Activated T-helper 2 cell treated with anti-CD3 and anti-CD28 coated beads, Interferon-gamma antibody, Interleukin-2, Interleukin-4, amounts not matched to agents 10 μg/mL and 5 μg/mL and 100 μg/mL, durations not matched to agents 14 hours and 24 hours and 36 hours (primary cell): ENCODE measurements at places on chromosomes 16 and 17. TPM values are rescaled to one million over a fixed set of nuclear protein-coding genes. Genes with fewer than 3 reads are reported as not detected.

- peaks cover 4% of the 10 kb centered on the region for H3K4me1 ChIP-seq
- no peaks in the 10 kb centered on the region for H3K36me3 ChIP-seq
- H3K4me3 ChIP-seq: no peak overlapping the region
- H3K27me3 ChIP-seq: peaks cover 4% of the 10 kb centered on the region
- no peak overlapping the region for H3K27ac ChIP-seq
Observed at GRCh38 chr17:73429440-73430164, 117.8 kb upstream of the CDC42EP4 start.

GRCh38 chr17:77909236-77909635 is 49.3 kb upstream of the TNRC6C start:
- H3K27me3 ChIP-seq: peaks cover 27% of the 10 kb centered on the region
- H3K27ac ChIP-seq: no peak overlapping the region
- DNase-seq: no peak
- H3K36me3 ChIP-seq: no peaks in the 10 kb centered on the region
- no peak overlapping the region for H3K4me3 ChIP-seq
- no peaks in the 10 kb centered on the region for H3K4me1 ChIP-seq

GRCh38 chr16:69833357-69834282 is 71.5 kb downstream of the WWP2 start:
- H3K27me3 ChIP-seq: no peaks in the 10 kb centered on the region

- no peak overlapping the region for H3K4me3 ChIP-seq
- DNase-seq: no peak
- no peaks in the 10 kb centered on the region for H3K27me3 ChIP-seq
- H3K36me3 ChIP-seq: no peaks in the 10 kb centered on the region
- H3K27ac ChIP-seq: no peak overlapping the region
- no peaks in the 10 kb centered on the region for H3K4me1 ChIP-seq
Observed at GRCh38 chr17:33529816-33530215, 236.7 kb upstream of the ASIC2 start.

GRCh38 chr16:57512296-57513001 is 23.9 kb downstream of the CCDC102A start:
- no peak for DNase-seq
- H3K4me3 ChIP-seq: no peak overlapping the region
- no peak overlapping the region for H3K27ac ChIP-seq
- no peaks in the 10 kb centered on the region for H3K27me3 ChIP-seq

GRCh38 chr16:69471121-69471520 is 46.7 kb downstream of the CYB5B start:
- no peak overlapping the region for H3K4me3 ChIP-seq
- peak overlapping the region; percentile 42 for H3K27ac ChIP-seq
- H3K36me3 ChIP-seq: peaks cover 14% of the 10 kb centered on the region
- no peak for DNase-seq
- H3K27me3 ChIP-seq: no peaks in the 10 kb centered on the region

DNA sequence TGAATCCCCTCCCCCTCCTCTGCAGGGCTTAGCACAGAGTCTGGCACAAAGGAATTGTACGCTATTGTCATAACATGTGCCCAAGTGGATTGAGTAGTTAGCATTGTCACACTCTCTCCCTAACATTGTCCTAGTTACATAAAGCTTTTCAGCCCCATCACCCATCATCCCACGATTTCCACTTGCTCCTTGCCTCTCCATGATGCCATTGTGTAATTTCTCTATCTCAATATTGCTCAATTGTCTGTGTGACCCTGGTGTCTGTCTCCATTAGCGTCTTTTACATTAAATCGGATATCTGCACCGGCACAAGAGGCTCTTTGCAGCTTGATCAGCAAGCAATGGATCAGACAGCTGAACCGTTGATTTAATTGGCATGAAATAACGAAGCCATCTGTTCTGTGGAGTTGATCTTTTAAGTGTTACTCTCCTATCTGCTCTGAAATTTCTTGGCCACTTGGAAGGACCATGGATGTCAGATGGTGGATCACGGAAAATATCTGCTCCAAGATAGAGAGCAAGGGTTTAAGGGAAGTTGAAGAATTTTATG is 77.0 kb upstream of the HS3ST4 start:
- no peaks in the 10 kb centered on the region for H3K36me3 ChIP-seq
- no peaks in the 10 kb centered on the region for H3K4me1 ChIP-seq
- H3K27me3 ChIP-seq: no peaks in the 10 kb centered on the region
- no peak overlapping the region for H3K27ac ChIP-seq

DNA sequence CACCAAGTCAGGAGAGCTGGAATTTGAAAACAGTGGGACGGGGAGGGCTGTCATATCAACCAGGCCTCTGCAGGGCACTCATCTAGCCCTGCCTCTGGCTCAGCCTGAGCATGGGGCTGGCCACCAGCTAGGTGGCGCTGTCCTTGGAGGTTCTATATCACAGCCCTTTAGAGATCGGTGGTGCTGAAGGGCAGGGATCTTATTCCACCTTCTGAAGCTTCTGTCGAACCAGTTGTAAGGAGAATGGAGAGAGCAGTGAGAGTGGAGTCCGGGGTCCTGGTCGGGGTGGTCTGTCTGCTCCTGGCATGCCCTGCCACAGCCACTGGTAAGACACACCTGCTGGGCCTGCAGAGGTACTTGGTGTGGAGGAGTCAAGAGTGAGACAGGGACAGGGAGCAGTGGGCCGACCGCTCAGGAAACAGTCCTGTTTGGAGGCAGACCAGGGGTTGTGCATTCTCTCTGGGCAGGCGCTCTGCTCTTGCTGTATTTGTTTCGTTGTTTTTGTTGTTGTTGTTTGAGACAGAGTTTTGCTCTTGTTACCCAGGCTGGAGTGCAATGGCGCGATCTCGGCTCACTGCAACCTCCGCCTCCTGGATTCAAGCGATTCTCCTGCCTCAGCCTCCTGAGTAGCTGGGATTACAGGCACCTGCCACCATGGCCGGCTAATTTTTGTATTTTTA is at the start of gene CES3:
Gene CES3, plus strand, starts transcription at position 202 of the 680 bp plus-strand sequence. Its CDS starts 42 bp downstream, at position 244.
- H3K4me3 ChIP-seq: peak within 1 kb of the TSS; percentile 82
- peak within 1 kb of the TSS; percentile 81 for H3K27ac ChIP-seq
- DNase-seq: peak; percentile 66
- peaks cover 21% of the 10 kb centered on the region for H3K4me1 ChIP-seq
- H3K36me3 ChIP-seq: no peaks in the 10 kb centered on the region
- H3K27me3 ChIP-seq: no peaks in the 10 kb centered on the region

- H3K27me3 ChIP-seq: peaks cover 2% of the 10 kb centered on the region
- H3K4me3 ChIP-seq: peak overlapping the region; percentile 8
- DNase-seq: no peak
- H3K27ac ChIP-seq: no peak overlapping the region
Observed at GRCh38 chr17:4901648-4902344, 1.1 kb downstream of the CHRNE start.

DNA sequence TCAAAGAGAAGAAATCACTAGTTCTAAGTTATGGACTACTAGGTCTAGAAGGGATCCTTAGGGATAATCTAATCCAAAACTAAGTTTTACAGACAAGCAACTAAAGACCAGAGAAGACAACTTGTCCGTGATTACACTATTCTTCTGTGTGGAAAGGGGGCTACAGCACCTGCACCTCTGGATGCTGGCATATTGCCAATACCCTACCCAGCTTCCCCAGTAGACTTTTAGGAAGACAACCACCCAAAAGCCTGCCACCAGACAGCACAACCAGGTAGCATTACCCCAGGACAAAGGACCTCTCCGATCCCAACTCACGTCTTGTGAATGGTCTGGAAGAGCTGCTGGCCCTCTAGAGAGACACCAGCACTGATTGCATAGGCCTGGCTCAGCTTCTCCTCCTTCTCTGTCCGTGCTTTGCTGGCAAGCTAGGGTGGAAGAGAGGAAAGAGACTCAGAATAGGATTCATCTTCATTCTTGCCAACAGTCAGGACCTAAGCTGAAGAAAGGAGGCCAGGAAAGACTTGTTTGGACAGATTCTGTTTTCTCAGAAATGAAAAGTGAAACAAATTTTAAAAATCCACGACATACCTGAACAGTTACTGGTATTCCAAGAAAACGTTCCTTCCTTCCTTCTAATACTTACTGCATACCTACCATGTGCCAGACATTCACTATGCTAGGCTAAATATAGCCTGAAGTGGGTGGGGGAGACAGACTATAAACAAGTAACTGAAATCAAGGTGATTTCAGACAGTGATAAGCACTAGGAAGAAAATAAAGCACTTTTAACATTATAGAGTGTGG is 25.3 kb upstream of the TMEM101 start:
- H3K36me3 ChIP-seq: peaks cover 57% of the 10 kb centered on the region
- H3K27ac ChIP-seq: peak overlapping the region; percentile 52
- H3K27me3 ChIP-seq: no peaks in the 10 kb centered on the region
- H3K4me3 ChIP-seq: peak overlapping the region; percentile 13

DNA sequence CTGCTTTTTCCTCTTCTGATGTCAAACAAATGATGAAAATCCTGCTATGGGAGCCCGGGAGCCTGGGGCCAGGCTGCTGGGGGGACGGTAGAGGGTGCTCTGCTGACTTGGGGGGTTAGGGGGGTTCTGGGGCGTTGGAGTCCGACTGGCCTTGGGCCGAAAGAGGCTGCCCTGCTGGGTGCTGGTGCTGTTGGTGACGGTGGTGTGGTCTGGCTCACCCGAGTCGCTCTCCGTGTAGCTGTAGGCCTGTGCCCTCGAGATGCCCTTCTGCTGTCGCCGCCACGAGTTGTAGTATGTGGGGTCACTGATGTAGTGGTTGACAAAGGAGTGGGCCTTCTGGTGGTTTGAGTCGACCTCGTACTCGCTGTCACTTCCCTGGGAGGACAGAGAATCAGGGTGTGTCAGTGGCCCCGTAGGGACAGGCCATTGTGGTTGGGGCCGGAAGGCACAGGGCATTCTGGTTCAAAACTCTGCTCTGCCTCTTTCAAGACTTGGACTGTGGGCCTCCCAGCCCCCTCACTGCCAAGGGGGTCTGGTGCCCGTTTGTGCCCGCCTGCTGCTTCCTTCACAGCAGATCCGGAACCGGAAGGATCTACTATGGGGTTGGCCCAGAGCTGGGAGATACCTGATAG is 26.9 kb upstream of the CDC42EP4 start:
- H3K4me1 ChIP-seq: peaks cover 4% of the 10 kb centered on the region
- no peak overlapping the region for H3K4me3 ChIP-seq
- no peak for DNase-seq
- no peak overlapping the region for H3K27ac ChIP-seq
- no peaks in the 10 kb centered on the region for H3K27me3 ChIP-seq

MT1F gene
- total RNA-seq: 6.4 and 8.0 TPM in 2 replicates

MYH8 gene
- total RNA-seq: not detected in 2 replicates

CCDC200 gene
- total RNA-seq: not detected in 2 replicates
